ENCODE measurements at places on chromosomes 12 and 14. TPM values are rescaled to one million over a fixed set of nuclear protein-coding genes. Genes with fewer than 3 reads are reported as not detected.

The KRT78 gene
- not detected for total RNA-seq

The AMN gene
- 2.0 TPM for total RNA-seq

The NANOG gene
- total RNA-seq, result not detected

The RILPL1 gene
- total RNA-seq, result 2.7 TPM

The KRT79 gene
- total RNA-seq, result not detected

The ALDH2 gene
- 2.6 TPM for total RNA-seq

The PAPLN gene
- total RNA-seq, result 0.34 TPM

The TMEM119 gene
- total RNA-seq, result 0.70 TPM

The TAS2R9 gene
- not detected for total RNA-seq

The RND1 gene
- 5.6 TPM for total RNA-seq

The KRT74 gene
- total RNA-seq, result 0.38 TPM

The TMTC1 gene
- 2.0 TPM for total RNA-seq

The KDM5A gene
- 175 TPM for total RNA-seq

The CNOT2 gene
- 178 TPM for total RNA-seq

Measured in natural killer cell (primary cell).